ENCODE measurements at places on chromosomes 6 and 20.

- no peak for DNase-seq
Observed at GRCh38 chr20:50312682-50313521, 122.3 kb downstream of the CEBPB start.

DNA sequence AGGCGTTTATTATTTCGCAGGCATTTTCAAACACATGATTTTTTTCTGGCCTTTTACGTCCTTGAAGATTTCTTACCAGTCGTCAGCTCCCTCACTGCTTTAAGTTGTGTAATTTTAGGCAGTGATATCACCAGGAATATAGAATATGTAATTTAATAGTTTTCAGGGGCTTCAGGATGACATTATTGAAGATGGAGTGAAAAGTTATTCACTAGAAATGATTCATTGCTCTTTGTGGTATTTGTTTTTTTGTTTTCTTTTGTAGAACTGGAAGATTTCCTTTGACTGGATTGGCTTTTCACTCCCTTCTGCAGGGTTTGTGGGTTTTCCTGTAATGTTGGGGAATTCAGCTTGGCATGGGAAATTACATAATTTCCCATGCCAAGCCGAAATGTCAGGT is 2.0 kb downstream of the LRRC1 start:
- DNase-seq = no peak

DNA sequence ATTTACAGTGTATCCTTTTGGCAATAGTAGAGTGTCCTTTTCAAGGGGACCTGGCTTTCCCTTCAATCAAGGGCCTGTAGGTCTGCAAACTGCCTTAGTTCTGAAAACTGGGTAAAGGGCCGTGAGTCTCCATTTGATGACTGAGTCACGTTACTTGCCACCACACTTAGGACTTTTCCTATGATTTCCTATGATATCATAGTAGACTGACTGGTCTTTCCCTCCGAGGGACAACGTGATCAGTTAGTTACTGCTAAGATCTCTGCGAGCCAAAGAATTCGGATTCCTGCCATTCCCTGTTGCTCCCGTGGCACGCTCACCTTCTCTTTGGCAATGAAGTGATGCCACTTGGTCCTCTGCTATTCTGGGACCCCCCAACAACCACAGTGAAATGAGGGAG is 8.4 kb downstream of the ZNF831 start:
- no peak for DNase-seq

DNA sequence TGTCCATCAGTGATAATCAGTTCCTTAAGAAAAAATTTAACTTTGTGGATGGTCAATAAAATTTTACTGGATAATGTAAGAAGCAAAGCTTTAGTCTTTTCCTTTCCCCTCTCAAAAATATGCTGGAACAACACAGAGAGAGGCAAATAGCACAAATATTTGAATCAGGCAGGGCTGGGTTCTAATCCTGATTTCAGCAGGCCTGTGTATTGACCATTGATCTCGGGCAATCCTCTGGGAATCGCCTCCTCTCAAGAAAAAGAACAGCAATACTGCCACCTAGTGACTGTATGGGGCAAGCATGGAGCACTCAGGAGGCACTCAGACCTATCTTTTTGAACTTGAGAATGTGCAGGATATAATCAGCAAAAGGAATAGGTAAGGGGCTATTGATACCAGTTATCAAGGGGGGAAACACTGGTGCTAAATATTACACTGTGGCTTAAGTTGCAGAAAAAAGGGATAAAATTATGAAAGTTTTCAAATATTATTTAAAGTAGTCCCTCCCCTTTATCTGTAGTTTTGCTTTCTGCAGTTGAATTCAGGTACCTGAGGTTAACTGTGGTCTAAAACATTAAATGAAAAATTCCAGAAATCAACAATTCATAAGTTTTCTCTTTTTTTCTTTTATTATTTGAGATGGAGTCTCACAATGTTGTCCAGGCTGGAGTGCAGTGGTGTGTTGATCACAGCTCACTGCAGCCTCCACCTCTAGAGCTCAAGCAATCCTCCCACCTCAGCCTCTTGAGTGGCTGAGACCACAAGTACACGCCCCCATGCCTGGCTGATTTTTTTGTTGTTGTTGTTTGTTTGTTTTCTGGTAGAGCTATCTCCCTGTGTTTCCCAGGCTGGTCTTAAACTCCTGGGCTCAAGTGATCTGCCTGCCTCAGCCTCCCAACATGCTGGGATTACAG is 91.8 kb upstream of the NHSL1 start:
- no peak for DNase-seq

- no peak for DNase-seq
Observed at GRCh38 chr6:106974336-106974998, at the start of gene CD24. Gene CD24, minus strand, starts transcription at chr6:106974729. Its CDS starts 83 bp downstream, at chr6:106974646.

All from T-helper 2 cell (primary cell).